ENCODE measurements at places on chromosomes 5 and 9. TPM values are rescaled to one million over a fixed set of nuclear protein-coding genes. Genes with fewer than 3 reads are reported as not detected.

DNA sequence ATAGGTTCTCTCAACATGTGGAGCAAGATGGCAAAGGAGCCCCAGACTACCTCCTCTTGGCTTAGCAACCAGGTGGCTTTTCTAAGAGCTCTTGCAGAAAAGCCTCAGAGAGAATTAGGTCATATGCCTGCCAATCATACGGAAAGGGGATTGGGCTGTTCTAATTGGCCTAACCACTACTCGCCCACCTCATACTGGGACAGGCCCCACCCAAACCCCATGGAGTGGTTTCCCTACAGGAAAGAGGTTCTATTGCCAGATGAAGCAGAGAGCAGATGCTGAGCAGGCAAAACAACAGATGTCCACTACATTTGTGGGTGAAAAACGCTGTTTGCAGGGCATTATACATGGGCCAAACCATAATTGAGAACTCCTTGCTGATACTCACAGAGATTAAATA lies 29.0 kb downstream of the ABLIM3 start:
- DNase-seq = no peak

GAPT gene
- 1.1 TPM for polyA plus RNA-seq

IPO11 gene
- 37.2 TPM for polyA plus RNA-seq

DNA sequence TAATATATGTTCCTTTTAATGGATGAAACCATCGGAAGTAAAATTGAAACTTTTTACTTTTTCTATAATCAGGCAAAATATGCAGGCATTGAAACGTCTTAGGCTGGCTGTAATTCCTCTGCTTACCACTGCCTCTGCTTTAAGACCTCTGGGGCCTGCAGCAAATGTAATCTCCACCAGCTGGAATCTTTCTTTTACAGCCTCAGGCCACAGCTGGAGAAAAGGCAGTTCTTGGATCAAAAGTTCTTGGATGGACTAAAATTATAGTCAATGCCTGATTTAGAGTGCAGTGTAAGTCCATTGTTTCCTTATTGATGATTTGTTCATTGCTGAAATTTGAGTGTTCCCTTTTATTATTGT lies 396.7 kb downstream of the KCTD16 start:
- peak; percentile 51 for DNase-seq

DNA sequence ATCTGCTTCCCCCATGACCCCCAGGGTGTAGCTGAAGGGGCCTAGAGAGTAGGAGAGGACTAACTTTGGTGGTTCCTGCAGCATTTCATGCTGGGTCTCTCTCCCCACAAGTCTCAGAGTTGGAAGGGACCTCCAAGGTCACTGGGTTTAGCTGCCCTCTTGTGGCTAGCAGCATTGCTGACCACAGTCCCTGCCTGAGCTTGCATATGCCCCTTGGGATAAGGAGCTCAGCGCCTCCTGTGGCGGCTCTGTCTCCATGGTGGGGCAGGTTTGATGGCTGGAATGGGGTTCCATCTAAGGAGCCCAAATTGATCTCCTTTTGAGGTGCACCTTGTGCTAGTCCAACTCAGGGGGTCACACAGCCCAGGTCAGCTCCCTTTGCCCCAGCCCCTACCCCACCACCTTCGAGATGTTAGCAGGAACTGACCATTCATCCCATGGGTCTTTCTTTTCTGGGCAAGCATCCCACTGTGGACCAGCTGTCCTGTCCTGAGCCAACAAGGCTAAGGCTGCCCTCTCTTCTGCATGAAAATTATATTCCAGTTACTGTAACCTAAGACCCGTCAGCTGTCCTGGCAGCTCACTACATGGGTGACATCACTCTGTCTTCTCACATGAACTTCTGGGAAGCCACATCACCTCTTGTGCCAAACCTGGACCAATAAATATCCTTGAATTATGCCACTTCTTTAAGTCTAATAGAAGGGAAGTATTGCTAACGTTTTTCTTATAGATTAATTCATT lies 196.2 kb downstream of the HSPA4 start:
- no peak for DNase-seq
